ENCODE measurements at places on chromosomes 4 and X.

- no peak for DNase-seq
These were observed 469.0 kb downstream of the TLL1 start for GRCh38 chr4:166341992-166342391.

DNA sequence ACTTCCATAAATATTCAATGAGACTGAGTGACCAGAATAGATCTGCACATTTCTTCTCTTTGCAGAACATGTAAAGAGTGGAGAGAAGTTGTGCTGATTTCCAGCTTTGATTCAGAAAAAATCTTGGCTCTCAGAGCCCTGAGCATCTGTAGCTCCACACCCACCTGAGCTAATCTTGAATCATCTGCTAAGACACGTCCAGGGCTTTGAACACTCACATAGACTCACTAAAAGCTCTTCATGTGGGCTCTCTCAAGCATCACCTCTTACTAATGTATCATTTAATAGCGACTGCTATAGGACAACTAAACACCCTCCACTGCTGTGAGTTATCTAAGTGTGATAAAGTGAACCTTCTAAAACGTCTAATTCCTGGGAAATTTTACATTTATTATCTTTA lies 147.7 kb upstream of the GRIA3 start:
- no peak for DNase-seq

- no peak for DNase-seq
These were observed 40.1 kb upstream of the GPR78 start for GRCh38 chr4:8540072-8540471.

DNA sequence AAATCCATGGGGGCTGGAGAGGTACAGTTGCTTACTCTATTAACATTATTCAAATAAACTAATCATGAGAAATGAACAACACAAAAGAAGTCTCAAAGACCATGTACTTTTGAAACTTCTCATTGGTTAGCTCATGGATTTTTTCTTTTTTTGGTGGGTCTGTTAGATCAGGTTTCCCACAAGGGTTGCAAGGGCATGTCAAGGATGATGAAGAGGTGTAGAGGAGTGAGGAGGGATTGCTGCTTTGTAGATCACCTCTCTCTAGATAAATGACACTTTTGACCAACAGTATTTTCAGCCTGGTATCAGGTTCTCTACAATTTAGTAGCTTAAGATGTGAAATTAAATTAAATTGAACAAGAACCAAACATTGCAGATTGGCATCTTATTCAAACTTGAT lies 417.9 kb upstream of the AGA start:
- no peak for DNase-seq

GRCh38 chr4:34633241-34633640 lies 1611.1 kb downstream of the ARAP2 start:
- DNase-seq: no peak
